ENCODE measurements at places on chromosomes 1 and 21. TPM values are rescaled to one million over a fixed set of nuclear protein-coding genes. Genes with fewer than 3 reads are reported as not detected.

GRCh38 chr1:214441119-214441518, 110.3 kb downstream of the PTPN14 start:
- H3K27me3 ChIP-seq: no peaks in the 10 kb centered on the region
- peaks cover 2% of the 10 kb centered on the region for H3K4me1 ChIP-seq
- H3K4me3 ChIP-seq: no peak overlapping the region

The C1orf185 gene
- not detected for total RNA-seq

GRCh38 chr1:20586953-20587660, 1.8 kb upstream of the CDA start:
- no peak overlapping the region for H3K4me3 ChIP-seq
- H3K36me3 ChIP-seq: no peaks in the 10 kb centered on the region
- no peaks in the 10 kb centered on the region for H3K27me3 ChIP-seq
- H3K27ac ChIP-seq: peak overlapping the region; percentile 1
- peaks cover 15% of the 10 kb centered on the region for H3K4me1 ChIP-seq
- no peak for DNase-seq

DNA sequence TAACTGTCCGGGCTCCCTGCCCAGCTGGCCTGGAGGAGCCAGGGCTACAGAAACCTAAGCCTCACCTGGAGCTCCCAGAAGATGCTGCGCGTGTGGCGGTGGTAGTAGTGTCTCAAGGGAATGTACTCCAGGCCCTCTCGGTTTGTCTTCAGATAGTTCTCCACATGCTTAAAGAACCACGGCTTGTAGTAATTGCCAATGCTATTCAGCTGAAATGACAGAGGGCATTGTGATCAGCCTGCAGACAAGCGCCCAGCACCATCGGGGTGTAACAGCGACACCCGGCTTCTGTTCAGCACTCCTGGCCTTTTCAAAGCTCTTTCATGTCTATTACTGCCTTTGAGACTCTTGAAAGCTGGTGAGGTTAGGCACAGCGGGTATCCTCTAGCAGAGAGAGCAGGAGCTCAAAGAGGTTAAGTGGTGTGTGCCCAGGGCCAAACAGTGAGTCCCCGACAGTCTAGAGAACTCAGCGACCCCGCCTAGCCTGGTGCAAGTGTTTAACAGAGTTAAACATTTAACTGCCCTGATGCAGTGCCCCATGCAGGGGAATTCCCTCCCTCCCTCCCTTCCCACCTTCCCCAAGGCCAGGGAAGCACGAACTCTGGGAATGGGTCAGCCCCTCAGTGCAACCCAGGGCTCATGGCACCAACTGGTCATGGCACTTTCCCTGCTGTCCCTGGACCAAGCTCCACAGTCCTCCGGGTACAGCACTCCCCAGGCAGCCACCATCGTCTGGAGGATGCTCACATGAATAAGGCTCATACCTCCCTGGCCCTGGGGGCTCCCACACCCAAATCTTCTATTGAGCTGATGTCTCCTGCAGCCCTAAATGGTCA, 21.5 kb downstream of the DHCR24 start:
- no peaks in the 10 kb centered on the region for H3K36me3 ChIP-seq
- peaks cover 34% of the 10 kb centered on the region for H3K4me1 ChIP-seq
- H3K27me3 ChIP-seq: no peaks in the 10 kb centered on the region
- H3K4me3 ChIP-seq: peak overlapping the region; percentile 23
- peak overlapping the region; percentile 2 for H3K27ac ChIP-seq
- DNase-seq: no peak

DNA sequence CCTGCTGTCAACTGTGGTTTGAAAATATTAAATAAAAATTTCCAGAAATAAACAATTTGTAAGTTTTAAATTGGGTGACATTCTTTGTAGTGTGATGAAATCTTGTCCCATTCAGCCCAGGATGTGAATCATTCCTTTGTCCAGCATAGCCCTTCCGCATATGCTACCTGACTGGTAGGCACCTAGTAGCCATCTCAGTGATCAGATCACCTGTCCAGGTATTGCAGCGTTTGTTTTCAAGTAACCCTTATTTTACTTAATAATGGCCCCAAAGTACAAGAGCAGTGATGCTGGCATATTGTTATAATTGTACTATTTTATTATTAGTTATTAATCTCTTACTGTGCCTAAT, 351.6 kb upstream of the B3GALT2 start:
- DNase-seq: no peak
- no peaks in the 10 kb centered on the region for H3K27me3 ChIP-seq
- no peak overlapping the region for H3K27ac ChIP-seq
- no peak overlapping the region for H3K4me3 ChIP-seq

DNA sequence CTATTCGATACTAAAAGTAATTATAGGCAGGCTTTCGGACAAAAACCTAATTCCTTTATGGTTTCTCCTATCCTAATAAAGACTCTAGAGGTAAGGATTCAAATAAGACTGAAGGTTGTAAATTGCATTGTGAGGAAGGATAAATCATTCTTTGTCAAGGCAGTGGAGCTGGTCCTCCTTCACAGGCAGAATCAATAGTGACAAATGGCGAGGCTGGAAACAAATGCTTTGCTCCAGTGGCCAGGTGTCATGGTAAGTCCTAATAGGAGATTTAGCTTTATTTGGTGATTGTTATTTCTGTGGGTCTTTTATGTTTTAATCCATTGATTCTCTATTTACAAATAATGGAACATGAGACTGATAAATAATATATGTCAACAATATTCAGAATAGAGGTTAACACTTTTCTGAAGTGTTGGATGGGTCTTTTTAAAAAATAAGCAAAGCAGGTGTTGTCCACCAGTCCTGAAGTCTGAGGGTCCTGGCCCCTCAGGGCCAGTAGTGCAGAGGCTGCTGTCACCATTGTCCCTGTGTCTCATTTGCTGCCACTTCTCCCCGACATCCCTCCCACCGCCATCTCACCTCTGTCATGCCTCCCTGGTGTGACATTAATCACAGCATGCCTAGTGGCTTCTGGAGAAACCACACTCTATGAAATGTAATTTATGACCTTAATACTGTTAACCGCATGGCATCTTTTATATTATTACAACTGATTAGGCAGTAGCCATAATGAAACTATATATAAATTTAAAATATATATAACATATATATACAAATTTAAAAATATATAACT, 120.9 kb upstream of the MAGI3 start:
- no peak overlapping the region for H3K27ac ChIP-seq
- H3K36me3 ChIP-seq: no peaks in the 10 kb centered on the region

- H3K36me3 ChIP-seq: no peaks in the 10 kb centered on the region
- H3K27me3 ChIP-seq: no peaks in the 10 kb centered on the region
- no peaks in the 10 kb centered on the region for H3K4me1 ChIP-seq
- peak overlapping the region; percentile 40 for H3K27ac ChIP-seq
- no peak overlapping the region for H3K4me3 ChIP-seq
These were observed 30.7 kb downstream of the GNG12 start for GRCh38 chr1:67802565-67802964.

- no peak for DNase-seq
- H3K4me3 ChIP-seq: no peak overlapping the region
- peaks cover 7% of the 10 kb centered on the region for H3K4me1 ChIP-seq
- H3K27me3 ChIP-seq: no peaks in the 10 kb centered on the region
These were observed 9.2 kb downstream of the MX2 start for GRCh38 chr21:41370840-41371684.

- no peak overlapping the region for H3K4me3 ChIP-seq
- peaks cover 3% of the 10 kb centered on the region for H3K4me1 ChIP-seq
- peaks cover 4% of the 10 kb centered on the region for H3K36me3 ChIP-seq
- no peaks in the 10 kb centered on the region for H3K27me3 ChIP-seq
These were observed 23.5 kb downstream of the UBE2G2 start for GRCh38 chr21:44778094-44778493.

The TRIM63 gene
- total RNA-seq: 0.82 TPM

DNA sequence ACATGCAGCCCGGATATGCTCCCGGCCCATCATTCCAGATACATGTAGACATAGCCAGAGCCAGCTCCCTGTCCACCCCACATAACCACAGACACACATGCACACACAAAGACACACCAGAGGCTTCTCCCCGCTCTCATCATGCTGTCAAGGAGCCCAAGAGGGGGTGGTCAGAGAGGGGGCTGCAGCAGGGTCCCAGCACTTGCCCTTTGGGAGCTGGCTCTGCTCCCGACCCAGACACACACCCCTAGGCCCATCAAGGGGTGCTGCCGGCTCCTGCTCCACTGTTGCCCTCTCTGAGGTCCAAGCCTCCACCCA, 2.6 kb downstream of the PTAFR start:
- no peak overlapping the region for H3K27ac ChIP-seq
- no peaks in the 10 kb centered on the region for H3K27me3 ChIP-seq
- H3K36me3 ChIP-seq: no peaks in the 10 kb centered on the region
- H3K4me1 ChIP-seq: no peaks in the 10 kb centered on the region
- no peak for DNase-seq

- H3K4me1 ChIP-seq: peaks cover 14% of the 10 kb centered on the region
- DNase-seq: no peak
- no peaks in the 10 kb centered on the region for H3K36me3 ChIP-seq
- no peak overlapping the region for H3K4me3 ChIP-seq
- no peaks in the 10 kb centered on the region for H3K27me3 ChIP-seq
- H3K27ac ChIP-seq: no peak overlapping the region
These were observed 1.4 kb upstream of the CA14 start for GRCh38 chr1:150256198-150256553.

The PCSK9 gene
- total RNA-seq: 0.28 TPM

DNA sequence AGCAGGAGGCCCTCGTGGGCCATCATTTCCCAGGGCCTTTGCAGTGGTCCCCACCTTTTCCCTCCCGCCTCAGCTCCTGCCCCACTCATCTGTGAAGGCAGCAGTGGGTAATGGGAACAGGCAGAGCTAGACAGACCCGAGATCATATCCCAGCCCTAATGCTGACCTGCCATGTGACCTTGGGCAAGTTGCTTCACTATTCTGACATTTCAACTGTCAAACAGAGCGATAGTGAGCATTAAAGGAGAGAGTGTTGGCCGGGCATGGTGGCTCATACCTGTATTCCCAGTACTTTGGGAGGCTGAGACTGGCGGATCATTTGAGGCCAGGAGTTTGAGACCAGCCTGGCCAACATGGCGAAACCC, 51.7 kb downstream of the RPS6KA1 start:
- H3K36me3 ChIP-seq: no peaks in the 10 kb centered on the region
- H3K4me3 ChIP-seq: no peak overlapping the region
- H3K27ac ChIP-seq: no peak overlapping the region
- no peaks in the 10 kb centered on the region for H3K4me1 ChIP-seq
- no peaks in the 10 kb centered on the region for H3K27me3 ChIP-seq

GRCh38 chr1:180501865-180502360, 464 bp downstream of the ACBD6 start:
- H3K4me1 ChIP-seq: peaks cover 3% of the 10 kb centered on the region
- peak; percentile 87 for DNase-seq
- peak overlapping the region; percentile 97 for H3K4me3 ChIP-seq
- H3K36me3 ChIP-seq: no peaks in the 10 kb centered on the region

The SRGAP2 gene
- 67.3 TPM for total RNA-seq

- DNase-seq: no peak
- peaks cover 3% of the 10 kb centered on the region for H3K4me1 ChIP-seq
These were observed 295.4 kb downstream of the RRAGC start for GRCh38 chr1:38563942-38564735.

The OR2T29 gene
- total RNA-seq: not detected

GRCh38 chr21:46366091-46366490, 42.1 kb downstream of the PCNT start:
- no peak overlapping the region for H3K4me3 ChIP-seq
- H3K36me3 ChIP-seq: peaks cover 15% of the 10 kb centered on the region
- no peaks in the 10 kb centered on the region for H3K4me1 ChIP-seq
- DNase-seq: no peak
- H3K27ac ChIP-seq: no peak overlapping the region
- H3K27me3 ChIP-seq: no peaks in the 10 kb centered on the region

DNA sequence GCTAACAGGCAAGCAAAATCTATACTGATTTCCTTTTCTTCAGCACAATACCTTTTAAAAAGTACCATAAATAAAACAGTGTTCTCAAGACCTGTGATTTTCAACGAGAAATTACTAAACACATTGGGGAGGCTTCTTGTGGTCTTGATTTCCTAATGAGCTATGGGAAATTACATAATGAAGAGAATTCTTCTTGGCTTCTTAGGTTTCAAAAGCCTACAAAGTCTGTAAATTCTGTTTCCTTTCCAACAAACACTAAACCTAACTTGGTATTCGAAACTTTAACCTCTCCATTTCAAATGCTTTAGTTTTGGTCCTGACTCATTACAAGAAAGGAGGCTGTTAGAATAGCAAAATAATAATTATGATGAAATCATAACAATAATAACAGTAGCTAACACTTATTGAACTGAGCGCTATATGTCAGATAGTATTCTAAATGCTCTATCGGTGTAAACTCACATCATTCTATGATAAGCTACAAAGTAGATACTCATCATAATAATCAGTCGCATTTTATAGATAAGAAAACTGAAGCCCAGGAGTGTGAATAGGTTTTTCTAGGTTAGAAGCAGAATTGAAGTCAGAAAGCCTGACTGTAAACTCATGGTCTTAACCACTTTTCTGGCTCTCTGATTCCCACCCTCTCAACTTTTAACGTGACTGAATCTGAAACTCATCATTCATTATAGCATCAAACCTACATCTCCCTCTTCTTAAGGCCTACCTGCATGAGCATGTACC, 486.7 kb downstream of the SMYD3 start:
- H3K4me1 ChIP-seq: no peaks in the 10 kb centered on the region
- H3K4me3 ChIP-seq: no peak overlapping the region
- H3K36me3 ChIP-seq: no peaks in the 10 kb centered on the region
- no peak overlapping the region for H3K27ac ChIP-seq
- no peak for DNase-seq

The ZFP69 gene
- total RNA-seq: 2.9 TPM

- DNase-seq: no peak
- H3K27me3 ChIP-seq: no peaks in the 10 kb centered on the region
- peaks cover 6% of the 10 kb centered on the region for H3K4me1 ChIP-seq
- H3K4me3 ChIP-seq: no peak overlapping the region
- H3K27ac ChIP-seq: no peak overlapping the region
- peaks cover 3% of the 10 kb centered on the region for H3K36me3 ChIP-seq
These were observed 9.2 kb downstream of the AGPAT3 start for GRCh38 chr21:43874085-43874805.

- peak; percentile 59 for DNase-seq
- H3K4me3 ChIP-seq: peak overlapping the region; percentile 97
- H3K4me1 ChIP-seq: no peaks in the 10 kb centered on the region
- no peaks in the 10 kb centered on the region for H3K36me3 ChIP-seq
- peak overlapping the region; percentile 98 for H3K27ac ChIP-seq
These were observed 46.4 kb upstream of the NBL1 start for GRCh38 chr1:19597496-19598309.

The MROH9 gene
- total RNA-seq: not detected

Data from kidney (tissue), 22 donors.